RWPE2 (cell line): ENCODE measurements at places on chromosomes 2 and 18.

DNA sequence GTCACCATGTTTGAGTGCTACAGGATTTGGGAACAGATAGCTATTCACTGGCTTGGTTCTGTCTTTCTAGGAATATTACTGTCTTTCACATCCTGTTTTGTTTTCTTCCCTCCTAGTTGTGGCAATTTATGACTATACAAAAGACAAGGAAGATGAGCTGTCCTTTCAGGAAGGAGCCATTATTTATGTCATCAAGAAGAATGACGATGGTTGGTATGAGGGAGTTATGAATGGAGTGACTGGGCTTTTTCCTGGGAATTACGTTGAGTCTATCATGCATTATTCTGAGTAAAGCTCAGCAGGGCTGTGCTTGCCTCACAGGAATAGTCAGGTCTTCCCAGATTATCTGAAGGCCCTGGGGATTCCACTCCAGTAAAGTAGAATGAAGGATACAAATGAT is 98.9 kb downstream of the ABI2 start:
- H3K4me1 ChIP-seq = no peaks in the 10 kb centered on the region
- H3K27ac ChIP-seq = no peak overlapping the region
- DNase-seq = no peak
- H3K36me3 ChIP-seq = peaks cover 34% of the 10 kb centered on the region

DNA sequence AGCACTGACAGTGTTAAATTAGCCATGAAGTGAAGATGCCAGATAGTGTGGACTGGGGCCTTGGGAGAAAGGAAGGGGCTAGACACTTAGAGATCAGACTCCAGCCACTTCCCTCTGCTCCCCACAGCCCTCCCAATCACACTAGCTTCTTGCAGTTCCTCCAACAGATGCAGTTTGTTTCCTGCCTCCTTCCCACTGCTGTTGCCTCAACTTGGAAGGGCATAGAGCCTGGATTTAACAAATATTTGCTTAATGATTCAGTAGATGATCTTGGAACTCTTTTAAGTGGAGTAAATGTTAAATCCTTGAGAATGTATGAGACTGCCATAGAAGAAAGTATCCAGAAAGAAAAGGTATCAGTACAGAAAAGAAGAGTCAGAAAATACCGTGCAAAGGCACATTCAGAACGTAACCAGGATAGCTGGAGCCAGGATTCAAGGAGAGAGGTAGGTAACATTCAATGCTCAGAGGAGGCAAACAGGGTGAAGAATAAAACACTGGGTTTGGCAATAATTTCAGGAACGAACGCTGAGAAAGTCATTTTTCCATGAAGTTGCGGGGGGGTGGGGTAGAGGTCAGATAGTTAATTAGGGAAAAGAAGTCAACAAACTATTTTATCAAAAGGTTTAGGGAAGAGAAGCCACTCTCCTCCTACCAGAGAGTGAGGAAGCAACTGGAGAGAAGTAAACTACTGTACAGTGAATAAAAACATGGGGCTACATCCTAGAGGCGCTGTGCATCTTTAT is 1.3 kb upstream of the BZW1 start:
- H3K27ac ChIP-seq = peak overlapping the region; percentile 89
- no peak for DNase-seq
- H3K4me3 ChIP-seq = peak overlapping the region; percentile 87
- H3K4me1 ChIP-seq = peaks cover 18% of the 10 kb centered on the region
- peaks cover 29% of the 10 kb centered on the region for H3K36me3 ChIP-seq
- H3K27me3 ChIP-seq = no peaks in the 10 kb centered on the region

DNA sequence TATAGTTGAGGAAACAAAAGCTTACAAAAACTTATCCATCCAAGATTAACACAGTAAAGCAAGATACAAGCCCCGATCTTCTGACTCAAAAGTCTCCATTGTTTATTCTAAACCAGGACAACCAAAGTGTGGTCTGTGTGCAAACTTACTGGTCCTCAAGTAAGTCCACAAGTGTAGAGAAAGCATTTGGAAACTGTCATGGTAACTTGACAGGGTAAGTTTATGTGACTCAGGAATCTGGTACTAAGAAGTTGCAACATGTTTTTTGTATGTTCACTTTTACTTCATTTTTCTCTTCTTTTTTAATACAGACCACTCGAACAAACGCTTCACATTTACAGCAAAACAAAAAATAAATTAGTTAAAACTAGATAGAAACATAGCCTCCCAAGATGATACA is 9.4 kb downstream of the MBD2 start:
- no peak for DNase-seq
- no peak overlapping the region for H3K4me3 ChIP-seq
- no peaks in the 10 kb centered on the region for H3K27me3 ChIP-seq
- peaks cover 2% of the 10 kb centered on the region for H3K4me1 ChIP-seq
- no peak overlapping the region for H3K27ac ChIP-seq
- H3K36me3 ChIP-seq = no peaks in the 10 kb centered on the region; the same call in 1 of the 2 replicates

DNA sequence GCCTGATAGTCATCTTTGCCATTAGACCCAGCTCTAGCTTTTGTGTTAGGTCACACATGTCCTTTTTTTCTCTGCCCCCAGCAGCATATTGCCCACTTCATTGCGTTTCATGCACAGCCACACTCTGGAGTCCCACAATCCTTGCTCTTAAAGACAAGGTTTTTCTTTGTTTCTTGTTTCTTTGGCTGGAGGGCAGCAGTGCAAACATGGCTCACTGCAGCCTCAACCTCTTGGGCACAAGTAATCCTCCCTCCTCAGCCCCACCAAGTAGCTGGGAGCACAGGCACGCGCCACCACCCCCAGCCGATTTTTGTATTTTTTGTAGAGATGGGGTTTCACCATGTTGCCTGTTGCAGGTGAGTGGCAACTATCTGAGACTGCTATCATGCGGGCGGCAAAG is 16.9 kb upstream of the PAPOLG start:
- no peak for DNase-seq
- no peaks in the 10 kb centered on the region for H3K27me3 ChIP-seq
- H3K36me3 ChIP-seq = no peaks in the 10 kb centered on the region
- H3K4me1 ChIP-seq = no peaks in the 10 kb centered on the region
- H3K27ac ChIP-seq = no peak overlapping the region
- H3K4me3 ChIP-seq = no peak overlapping the region

DNA sequence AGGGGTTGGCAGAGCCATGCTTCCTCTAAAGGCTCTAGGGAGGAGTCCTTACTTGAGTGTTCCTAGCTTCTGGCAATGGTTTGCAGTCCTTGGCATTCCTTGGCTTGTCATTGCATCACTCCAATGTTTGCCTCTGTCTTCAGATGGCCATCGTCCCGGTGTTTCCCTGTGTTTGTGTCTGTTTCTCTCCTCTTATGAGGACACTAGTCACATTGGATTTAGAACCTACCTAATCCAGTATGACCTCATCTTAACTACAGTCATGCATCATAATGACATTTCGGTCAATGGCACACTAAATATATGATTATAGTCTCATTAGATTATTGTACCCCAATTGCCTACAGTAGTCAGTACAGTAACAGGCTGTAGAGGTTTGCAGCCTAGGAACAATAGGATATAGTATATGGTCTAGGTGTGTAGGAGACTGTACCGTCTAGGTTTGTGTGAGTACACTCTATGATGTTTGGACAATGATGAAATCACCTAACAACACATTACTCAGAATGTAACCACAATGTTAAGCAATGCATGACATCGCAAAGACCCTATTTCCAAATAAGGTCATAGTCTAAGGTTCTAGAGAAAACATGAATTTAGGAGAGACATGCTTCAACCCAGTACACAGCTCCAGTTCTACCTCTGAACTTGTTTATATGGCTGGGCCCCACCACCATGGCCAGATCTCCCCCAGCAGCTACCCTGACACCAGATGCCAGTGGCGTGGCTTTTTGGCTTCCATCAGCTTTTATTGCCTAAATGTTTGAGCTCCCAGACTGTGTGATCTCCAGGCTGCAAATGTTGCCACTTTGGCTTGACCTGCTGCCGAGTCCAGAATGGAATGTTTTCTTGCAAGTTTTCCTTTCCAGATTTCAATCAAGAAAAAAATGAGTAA is 22.1 kb downstream of the SRD5A2 start:
- no peaks in the 10 kb centered on the region for H3K27me3 ChIP-seq
- H3K36me3 ChIP-seq = no peaks in the 10 kb centered on the region
- no peak for DNase-seq
- H3K4me1 ChIP-seq = peaks cover 23% of the 10 kb centered on the region
- no peak overlapping the region for H3K4me3 ChIP-seq
- peak overlapping the region; percentile 79 for H3K27ac ChIP-seq

- H3K27me3 ChIP-seq = no peaks in the 10 kb centered on the region
- no peaks in the 10 kb centered on the region for H3K4me1 ChIP-seq
- no peak overlapping the region for H3K4me3 ChIP-seq
- no peaks in the 10 kb centered on the region for H3K36me3 ChIP-seq
- DNase-seq = no peak
- no peak overlapping the region for H3K27ac ChIP-seq
These were observed 20.1 kb upstream of the TEX51 start for GRCh38 chr2:126878601-126879000.

GRCh38 chr2:224951723-224952481 is 90.4 kb downstream of the DOCK10 start:
- DNase-seq = no peak
- no peaks in the 10 kb centered on the region for H3K27me3 ChIP-seq
- no peaks in the 10 kb centered on the region for H3K36me3 ChIP-seq

DNA sequence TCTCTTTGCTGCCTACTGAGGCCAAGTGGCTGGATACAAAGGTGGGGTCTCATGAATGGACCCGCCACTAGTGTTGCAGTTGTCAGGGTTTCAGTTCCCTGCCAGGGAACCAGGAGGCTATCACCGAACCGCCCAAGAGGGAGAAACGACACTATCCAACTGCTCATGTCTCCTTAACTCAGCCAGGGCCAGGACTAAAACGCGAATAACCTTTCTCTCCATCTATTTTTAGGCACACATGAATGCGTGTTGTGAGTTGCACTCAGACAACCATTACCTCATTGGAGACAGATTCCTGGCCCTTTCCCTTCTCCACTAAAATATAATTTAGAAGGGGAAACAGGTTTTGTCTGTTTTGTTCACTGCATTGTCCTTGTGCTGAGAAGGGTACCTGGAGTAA is 559.5 kb downstream of the SOCS6 start:
- H3K4me3 ChIP-seq = no peak overlapping the region
- H3K4me1 ChIP-seq = no peaks in the 10 kb centered on the region
- no peak overlapping the region for H3K27ac ChIP-seq
- H3K36me3 ChIP-seq = no peaks in the 10 kb centered on the region

DNA sequence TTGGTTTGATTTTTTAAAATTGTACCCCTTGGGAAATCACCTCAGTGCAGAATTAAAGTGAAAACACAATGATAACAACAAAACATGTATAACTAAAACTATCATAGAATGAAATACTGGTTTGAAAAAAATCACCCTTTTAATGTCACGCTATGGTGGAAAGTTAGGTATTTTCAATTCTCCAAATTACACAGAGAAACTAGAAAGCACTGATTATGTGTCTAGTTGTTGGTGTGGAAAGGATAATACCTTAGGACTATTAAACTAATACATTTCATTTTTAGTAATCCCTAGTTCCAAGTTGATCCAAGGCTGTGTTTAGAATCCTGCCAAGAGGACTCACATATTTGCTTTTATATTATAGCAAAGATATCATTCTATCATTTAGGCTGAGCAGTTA is 71.2 kb downstream of the NUP35 start:
- no peak for DNase-seq
- H3K4me3 ChIP-seq = no peak overlapping the region
- H3K4me1 ChIP-seq = no peaks in the 10 kb centered on the region
- H3K36me3 ChIP-seq = peaks cover 25% of the 10 kb centered on the region; the same call in 1 of the 2 replicates
- H3K27ac ChIP-seq = no peak overlapping the region

DNA sequence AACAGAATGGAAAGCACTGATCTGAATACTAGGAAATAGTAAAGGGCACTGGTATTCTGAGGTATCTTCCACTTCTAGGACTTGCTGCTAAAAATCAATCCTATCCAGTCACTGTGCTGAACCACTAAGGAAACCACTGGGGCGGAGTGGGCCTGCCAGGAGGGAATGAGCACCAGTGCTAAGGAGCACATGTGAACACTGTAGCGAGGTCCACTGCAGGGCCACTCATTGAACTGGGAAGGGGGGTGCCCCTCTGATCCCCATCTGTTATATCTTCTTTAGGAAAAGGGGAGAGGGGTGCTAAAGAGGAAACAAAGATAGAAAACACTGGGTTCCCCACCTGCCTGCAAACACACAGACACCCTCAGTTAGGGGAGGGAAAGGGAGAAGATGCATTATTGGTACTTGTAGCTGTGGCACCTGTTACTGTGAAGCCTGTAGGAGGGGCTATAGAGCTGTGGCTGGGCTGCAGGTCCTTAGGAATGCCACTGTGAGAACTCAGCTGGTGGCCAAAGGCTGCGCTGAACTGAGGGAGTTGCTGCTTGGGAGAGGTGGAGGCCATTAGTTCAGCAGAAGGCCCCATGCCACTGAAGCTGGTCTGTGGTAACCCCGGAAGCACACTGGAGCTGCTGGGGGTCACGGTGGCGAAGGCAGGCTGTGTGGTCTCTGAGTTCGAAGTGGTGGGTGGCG is 81.8 kb downstream of the INO80D start:
- H3K27me3 ChIP-seq = no peaks in the 10 kb centered on the region
- no peak overlapping the region for H3K27ac ChIP-seq
- H3K36me3 ChIP-seq = peaks cover 27% of the 10 kb centered on the region
- DNase-seq = no peak
- no peaks in the 10 kb centered on the region for H3K4me1 ChIP-seq
- no peak overlapping the region for H3K4me3 ChIP-seq

GRCh38 chr2:238857959-238858358 is 10.1 kb downstream of the TWIST2 start:
- DNase-seq = no peak
- H3K27me3 ChIP-seq = no peaks in the 10 kb centered on the region
- no peak overlapping the region for H3K4me3 ChIP-seq
- H3K4me1 ChIP-seq = no peaks in the 10 kb centered on the region
- H3K36me3 ChIP-seq = peaks cover 11% of the 10 kb centered on the region; the same call in 1 of the 2 replicates
- H3K27ac ChIP-seq = no peak overlapping the region

- H3K4me1 ChIP-seq = no peaks in the 10 kb centered on the region
- H3K27me3 ChIP-seq = no peaks in the 10 kb centered on the region
- no peak overlapping the region for H3K27ac ChIP-seq
- H3K4me3 ChIP-seq = no peak overlapping the region
These were observed 7.4 kb upstream of the NRBP1 start for GRCh38 chr2:27420996-27421395.

- no peak overlapping the region for H3K27ac ChIP-seq
- H3K4me1 ChIP-seq = peaks cover 20% of the 10 kb centered on the region
- no peak for DNase-seq
- H3K36me3 ChIP-seq = no peaks in the 10 kb centered on the region
- no peaks in the 10 kb centered on the region for H3K27me3 ChIP-seq
- H3K4me3 ChIP-seq = no peak overlapping the region
These were observed 3.5 kb upstream of the ASXL2 start for GRCh38 chr2:25881764-25882163.

DNA sequence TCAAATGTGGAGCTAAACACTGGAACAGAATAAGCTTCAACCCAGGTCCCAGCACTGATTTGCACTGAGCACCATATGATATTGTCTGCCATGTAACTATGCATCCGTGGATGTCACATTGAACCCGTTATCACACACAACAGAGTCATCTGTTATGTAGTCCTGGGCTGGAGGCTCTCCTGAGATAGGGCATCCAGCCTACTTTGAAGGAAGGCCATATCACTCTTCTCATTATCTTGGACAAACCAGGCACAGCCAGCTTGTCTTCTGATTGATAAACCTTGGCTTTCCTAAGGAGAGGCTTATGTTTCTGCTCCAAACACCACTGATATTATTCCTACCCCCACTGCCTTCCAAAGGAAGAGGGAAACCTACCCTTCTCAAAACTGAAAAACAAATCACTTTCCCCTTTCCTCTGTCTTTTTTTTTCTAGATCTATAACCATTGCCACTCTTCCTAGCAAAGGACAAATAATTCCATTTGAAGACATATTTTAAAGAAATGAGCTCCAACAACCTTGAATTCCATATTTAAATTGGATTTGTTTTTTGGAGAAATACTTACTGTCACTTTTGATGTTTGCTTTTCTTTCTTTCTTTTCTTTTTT is 16.4 kb downstream of the RSAD2 start:
- no peak overlapping the region for H3K27ac ChIP-seq
- H3K27me3 ChIP-seq = no peaks in the 10 kb centered on the region
- no peak for DNase-seq
